ENCODE measurements at places on chromosomes 11 and 22.

- DNase-seq: no peak
Measured at GRCh38 chr11:71252770-71253730, 673 bp upstream of the SHANK2 start.

GRCh38 chr11:103397369-103397768, 288.1 kb downstream of the DYNC2H1 start:
- DNase-seq: no peak

- DNase-seq: peak; percentile 52
Measured at GRCh38 chr11:413120-414081, 1.4 kb downstream of the SIGIRR start.

DNA sequence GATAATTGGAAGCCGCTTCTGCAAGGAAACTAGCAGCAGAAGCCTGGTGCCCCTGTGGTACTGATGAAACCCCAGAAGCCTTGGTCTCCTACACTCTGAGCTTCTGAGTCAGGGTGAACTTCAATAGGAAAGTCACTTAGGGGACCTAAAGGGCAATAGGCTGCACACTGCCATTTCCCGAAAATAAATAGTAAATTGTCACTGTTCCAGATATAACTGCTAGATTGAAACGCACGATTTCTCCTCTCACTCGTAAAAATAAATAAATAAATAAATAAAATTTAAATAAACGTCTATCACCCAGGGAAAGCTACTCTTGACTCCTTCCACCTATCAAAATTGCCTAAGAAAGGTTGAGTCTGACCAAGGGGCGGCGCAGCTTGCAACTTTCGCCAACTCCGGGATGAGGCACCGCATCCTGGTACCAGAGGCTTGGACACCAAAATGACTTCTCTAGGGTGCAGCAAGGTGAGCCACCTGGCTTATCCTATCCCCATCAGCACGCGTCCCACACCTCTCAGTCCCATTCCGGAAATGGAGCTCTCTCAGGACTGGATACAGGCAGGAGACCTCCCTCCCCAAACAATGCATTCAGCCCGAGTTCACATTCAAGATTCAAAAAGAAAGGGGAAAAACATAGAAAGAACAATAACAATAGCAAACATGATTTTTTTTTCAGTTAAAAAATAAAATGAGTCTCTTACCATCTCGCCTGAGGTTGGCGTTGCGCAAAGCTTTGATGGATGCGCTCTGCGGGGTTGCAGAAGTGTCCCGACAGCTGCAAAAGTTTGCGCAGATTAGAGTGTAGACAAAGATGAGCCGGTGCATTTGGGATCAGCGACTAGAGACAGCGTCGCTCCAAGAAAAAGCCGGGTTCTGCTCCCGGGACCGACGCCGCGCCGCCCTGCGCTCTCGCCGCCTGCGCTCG, 583 bp downstream of the PDGFD start:
- DNase-seq: no peak

- DNase-seq: no peak
Measured at GRCh38 chr22:19669570-19669969, 44.7 kb upstream of the SEPTIN5 start.

- peak; percentile 68 for DNase-seq
Measured at GRCh38 chr11:73184953-73185671, 33.0 kb upstream of the P2RY2 start.

DNA sequence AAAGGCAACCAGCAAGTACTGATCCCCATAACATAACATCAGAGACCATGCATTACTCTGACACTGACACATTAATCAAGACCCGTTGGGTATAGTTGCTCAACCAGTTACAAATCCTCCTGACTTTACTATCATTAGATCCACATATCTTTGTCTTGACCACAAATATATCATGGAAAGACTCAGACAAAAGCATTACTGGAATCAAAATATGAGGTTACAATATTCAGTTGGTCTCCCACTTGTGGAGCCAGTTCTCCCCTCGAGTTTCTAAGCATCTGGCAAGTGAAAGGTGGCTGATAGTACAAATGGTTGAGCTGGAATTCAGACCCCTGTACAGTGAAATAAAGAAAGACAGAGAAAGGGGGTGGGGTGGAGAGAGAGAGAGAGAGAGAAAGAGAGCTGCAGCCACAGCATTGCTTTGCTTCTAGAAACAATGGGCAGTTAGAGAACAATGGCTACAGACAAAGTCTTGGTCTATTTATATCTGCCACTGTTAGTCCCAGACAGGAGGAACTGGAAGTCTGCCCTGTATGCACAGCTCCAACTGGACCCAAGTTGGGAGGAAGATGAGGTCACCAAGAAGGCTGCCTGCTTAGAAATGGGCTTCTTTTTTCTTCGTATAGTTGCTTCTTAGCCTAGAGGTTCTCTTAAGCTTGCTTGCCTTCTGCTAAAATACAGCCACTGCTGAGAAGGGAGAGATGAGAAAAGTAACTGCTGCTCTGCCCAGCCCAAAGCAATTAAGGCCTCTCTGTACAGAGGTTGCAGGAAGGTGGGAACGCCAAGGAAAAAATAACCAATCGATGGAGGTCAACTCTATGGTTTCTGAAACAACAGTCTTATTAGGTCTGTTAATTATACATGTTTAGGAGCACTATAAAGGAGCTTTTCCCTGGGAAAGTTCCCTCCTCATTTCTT, 85.5 kb downstream of the ETS1 start:
- DNase-seq: no peak

GRCh38 chr11:22163394-22163797, 29.5 kb upstream of the ANO5 start:
- DNase-seq: no peak

Data from activated CD8-positive, alpha-beta T cell treated with anti-CD3 and anti-CD28 coated beads, Interleukin-2, amount 10 ng/mL, durations not matched to agents 7 days and 5 days (primary cell).